ENCODE measurements at places on chromosomes 1 and 21. TPM values are rescaled to one million over a fixed set of nuclear protein-coding genes. Genes with fewer than 3 reads are reported as not detected.

Gene RTCA
- 28.4 TPM for polyA plus RNA-seq

Gene INSRR
- 0.70 TPM for polyA plus RNA-seq

Gene KPRP
- not detected for polyA plus RNA-seq

Gene DMBX1
- not detected for polyA plus RNA-seq

Gene C1orf185
- polyA plus RNA-seq: not detected

Gene CENPS
- polyA plus RNA-seq: 8.7 TPM

Gene CRYAA
- polyA plus RNA-seq: not detected

Gene ANKRD65
- 22.1 TPM for polyA plus RNA-seq

Gene TRABD2B
- polyA plus RNA-seq: 3.8 TPM

Gene AURKAIP1
- 69.3 TPM for polyA plus RNA-seq
